Stimulated activated CD4-positive, alpha-beta T cell treated with anti-CD3 and anti-CD28 coated beads, Interleukin-2, amount 100 ng/mL, for 4 hours (primary cell): ENCODE measurements at places on chromosomes 3 and 15.

GRCh38 chr3:150746791-150747590 lies 16.0 kb downstream of the SIAH2 start:
- no peak for DNase-seq

- DNase-seq, result no peak
Observed at GRCh38 chr3:65551945-65552344, 486.8 kb downstream of the MAGI1 start.

DNA sequence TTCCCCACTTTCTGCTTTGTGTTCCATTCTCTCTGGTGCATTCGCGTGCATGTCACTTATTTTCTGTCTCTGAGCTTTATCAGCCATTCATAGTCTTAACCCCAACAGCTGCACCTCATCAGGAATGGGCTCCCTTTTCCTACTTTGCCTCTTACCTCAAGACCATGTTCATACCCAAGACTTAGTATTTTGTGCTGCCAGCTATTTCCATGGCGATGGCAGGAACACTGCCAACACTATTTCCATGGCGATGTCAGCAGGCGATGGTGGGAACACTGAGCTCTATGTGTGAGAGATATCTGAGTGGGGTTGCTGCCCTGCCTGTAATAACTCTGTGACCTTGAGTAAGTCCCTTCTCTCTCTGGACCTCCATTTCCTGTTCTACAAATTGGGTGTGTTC lies 5.5 kb downstream of the ZNF35 start:
- no peak for DNase-seq

DNA sequence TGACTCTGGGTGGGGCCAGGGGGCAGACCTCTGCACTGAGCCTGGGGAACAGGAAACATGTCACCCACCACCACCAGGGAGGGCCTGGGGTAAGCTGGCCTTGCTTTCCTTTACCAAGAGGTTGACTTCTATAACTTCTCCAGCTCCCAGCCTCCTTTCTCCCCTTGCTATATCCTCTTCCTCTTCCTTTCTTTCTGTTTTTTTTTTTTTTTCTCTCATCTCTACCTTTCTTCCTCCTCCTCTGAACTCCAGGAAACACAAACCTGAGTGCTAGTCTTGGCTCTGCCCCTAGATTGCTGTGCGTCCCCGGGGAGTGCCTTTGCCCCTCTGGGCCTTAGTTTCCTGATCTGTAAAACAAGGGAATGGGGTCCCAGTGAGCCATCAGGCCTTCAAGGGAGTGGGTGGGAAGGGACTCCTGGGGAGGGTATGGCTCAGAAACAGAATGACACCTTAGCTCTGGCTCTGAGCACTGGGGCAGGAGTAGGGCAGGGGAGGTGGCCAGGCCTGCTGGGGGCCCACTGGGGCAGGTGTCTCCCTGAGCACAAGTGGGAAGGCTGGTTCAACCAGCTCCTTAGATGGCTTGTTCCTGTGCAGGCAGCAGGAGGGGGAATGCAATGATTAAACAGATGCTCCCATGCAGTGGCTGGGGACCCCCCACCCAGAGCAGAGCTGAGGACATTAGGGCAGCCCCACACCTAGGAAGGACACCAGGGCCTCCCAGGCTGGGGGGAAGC lies 4.3 kb downstream of the SNX33 start:
- DNase-seq, result no peak

DNA sequence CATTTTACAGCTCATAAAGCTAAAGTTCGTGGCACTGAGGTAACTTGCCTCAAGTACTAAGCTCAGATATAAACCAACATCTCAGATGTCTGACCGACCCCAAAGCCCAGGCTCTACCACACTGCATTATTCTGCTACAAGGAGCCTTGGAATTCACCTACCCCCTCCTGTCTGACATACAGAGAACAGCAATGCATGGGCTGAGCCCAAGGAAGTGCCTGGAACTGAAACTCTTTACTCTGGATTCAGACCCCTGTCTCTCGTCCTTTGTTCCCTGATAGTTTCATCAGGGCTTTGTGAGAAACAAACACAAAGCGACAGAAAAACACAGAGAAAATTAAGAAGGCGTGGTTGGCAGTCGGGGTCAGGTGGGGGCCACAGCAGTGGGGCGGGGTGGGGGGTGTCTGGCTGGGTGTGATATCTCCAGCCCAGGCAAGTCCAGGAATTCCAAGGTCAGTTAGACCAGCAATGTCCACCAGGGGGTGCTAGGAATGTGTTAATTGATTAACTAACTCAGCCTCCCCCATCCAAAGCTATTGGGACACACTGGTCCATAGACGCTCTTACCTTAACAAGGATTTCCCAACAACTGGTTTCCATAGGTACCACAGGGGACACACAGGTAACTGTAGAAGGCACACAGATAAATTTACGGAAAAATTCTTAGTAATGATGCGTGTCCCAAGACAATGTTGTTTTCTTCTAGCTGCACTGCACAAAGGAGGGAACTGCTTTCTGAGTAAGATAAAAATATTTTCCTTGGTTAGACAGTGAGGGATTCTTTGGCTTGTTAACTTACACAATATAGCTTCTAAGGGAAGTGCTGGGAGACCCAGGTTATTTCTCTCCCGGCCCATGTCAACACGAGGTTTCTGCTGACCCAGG lies 18.8 kb upstream of the SSUH2 start:
- peak; percentile 10 for DNase-seq

DNA sequence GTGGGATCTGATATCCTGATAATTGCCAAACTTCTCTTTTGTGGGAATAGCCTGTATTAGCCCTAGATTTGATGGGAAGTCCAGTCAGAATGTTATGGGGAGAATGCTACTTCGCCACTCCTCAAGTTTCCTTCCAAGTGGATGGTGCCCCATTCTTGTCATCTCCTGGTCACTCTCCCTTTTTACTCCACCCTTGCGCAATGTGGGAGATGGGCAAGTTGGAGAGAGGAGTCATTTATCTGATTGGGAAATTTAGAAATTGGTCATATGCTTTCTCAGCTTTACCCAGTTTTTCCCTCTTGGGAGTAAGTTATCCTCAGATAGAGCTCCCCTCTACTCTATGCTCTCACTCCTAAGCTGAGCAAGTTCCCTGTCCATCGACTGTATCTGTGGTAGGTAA lies 14.4 kb downstream of the FANCD2OS start:
- no peak for DNase-seq

DNA sequence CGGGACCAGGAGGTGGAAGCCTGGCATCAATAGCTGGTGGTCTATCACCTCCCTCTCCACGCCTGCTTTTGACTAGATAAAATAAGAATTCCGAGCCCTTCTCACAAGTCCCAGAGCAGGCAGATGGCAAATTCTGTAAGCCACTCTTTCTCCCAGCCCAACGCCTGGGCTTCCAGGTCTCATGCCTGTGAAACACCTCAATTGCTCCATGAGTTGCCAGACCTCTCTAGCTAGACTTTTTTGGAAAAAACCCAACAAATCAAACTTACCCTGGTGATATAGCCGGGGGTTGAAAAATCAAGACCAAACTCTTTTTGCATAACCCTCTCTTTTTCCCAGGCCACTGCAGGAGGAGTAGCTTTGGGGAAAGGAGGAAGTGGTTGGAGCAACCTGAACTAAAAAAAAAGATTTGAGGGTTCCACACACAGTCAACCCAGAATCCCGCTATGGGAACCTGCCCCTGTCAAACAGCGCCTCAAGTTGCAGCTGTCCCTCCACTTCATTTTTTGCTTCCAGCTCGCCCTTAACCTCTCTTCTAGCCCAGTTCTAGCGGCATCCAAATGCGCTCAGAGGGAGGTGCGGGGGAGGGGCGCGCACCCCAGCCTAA lies 7.0 kb downstream of the BHLHE40 start:
- no peak for DNase-seq

DNA sequence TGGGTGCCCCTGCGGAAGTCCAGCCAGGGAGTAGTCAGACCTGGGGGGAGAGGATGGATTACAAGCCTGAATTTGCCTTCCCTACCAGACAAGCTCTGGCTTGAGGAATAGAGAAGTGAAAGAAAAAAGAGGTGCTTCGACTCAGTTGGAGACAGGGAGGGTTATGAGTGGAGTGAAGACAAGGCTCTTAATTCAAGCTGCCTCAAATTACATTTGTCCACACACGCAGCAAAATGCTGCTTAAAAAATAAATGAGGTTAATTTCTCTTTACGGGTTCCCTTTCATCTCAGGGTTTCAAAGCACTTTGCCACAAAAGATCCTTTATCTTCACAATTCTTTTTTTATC lies 49.0 kb upstream of the SLC4A7 start:
- no peak for DNase-seq

GRCh38 chr15:72233769-72234168 lies 2.8 kb upstream of the PKM start:
- DNase-seq, result no peak

DNA sequence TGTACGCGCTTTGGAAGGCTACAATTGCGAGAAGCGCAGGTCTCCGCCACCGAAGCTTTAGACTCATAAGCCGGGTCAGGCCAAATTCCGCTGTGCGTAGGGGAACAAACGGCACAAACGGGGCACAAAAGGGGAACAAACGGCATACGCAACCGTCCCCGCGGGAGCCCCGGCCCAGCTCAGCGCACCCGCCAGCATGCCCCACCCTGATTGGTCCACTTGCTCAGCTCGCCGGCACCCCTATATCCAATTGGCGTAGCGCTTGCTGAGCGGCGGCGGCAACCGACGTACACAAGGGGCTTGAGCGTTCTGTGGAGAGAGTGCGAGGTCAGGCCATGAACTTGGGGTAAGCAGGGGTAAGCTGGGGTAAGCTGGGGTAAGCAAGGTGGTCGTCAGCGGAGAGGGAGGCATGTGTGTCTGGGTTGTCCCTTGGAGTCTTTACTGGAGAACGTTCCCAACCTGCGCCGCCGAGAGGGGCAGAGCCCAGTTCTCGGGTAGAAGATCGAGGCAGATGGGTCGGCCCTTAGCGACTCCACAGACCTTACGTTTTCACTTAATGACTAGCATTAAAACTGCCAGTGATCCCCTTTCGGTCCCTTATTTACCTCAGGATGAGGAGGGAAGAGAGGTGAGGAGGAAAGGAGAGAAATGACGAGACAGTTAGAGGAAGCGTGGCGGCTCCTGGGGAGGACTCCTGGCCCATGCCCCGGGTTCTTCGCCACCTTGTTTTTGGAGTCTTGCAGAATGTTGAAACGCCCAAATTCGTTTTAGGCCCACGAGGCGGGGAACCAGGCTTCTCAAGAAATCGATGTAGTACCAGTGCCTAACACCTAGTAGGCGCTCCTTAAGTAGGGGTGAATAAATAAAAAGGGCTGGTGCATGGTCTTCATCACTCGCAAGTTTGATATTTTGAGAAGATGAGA lies at the start of gene CCDC66:
Gene CCDC66, plus strand, starts transcription at position 268 of the 923 bp plus-strand sequence. Its CDS starts 68 bp downstream, at position 336.
- DNase-seq, result peak; percentile 90

DNA sequence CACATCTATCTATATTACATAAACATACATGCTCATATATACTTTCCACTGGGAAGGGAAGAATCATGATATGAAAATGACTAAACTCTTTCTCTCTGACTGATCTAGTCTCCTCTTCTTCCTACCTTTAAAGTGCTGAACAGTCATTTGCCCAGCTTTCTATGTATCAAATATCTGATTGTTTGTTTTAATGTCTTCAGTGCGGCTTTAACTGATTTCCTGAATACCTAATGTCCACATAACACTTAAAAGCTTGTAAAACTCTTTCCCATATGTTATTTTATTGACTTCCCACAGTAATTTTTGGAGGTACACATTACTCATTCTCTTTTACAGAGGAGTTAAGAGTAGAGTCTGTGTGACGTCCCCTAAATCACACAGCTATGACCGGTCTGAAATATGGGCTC lies 28.2 kb downstream of the CPOX start:
- no peak for DNase-seq

- DNase-seq, result no peak
Observed at GRCh38 chr3:182979103-182979673, 1.1 kb downstream of the DCUN1D1 start.

DNA sequence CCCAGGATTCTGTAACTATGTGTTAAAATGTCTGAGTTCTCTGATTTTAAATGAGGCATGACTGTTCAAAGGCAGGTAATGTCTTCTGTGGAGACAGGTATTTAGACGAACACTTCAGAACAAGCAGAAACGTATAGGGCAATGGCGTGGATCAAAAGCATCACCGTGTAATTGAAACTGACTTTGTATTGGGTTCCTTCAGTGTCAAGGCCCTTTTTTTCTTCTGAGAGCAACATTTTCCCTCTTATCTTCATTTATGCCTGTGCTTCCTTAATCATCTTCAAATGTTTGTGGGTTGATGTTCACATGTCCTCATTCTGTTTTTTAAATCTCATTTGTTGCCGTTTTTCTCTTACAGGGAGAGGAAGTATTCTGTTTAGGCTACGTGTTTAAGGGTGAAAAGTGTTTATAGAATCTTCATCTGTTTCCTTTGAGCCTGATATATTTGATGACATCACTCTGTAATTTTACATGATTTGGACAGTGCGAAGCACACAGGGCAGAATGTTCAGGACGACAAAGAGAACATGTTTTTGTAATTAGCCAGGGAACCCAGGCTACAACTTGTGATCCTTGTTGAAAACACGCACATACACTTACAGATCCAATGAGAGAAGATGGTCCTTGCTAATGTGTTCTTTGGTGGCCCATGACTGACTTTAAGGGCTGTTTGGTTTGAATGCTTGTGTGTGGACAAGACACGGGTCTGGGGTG lies 196.0 kb downstream of the LRTM1 start:
- DNase-seq, result no peak

DNA sequence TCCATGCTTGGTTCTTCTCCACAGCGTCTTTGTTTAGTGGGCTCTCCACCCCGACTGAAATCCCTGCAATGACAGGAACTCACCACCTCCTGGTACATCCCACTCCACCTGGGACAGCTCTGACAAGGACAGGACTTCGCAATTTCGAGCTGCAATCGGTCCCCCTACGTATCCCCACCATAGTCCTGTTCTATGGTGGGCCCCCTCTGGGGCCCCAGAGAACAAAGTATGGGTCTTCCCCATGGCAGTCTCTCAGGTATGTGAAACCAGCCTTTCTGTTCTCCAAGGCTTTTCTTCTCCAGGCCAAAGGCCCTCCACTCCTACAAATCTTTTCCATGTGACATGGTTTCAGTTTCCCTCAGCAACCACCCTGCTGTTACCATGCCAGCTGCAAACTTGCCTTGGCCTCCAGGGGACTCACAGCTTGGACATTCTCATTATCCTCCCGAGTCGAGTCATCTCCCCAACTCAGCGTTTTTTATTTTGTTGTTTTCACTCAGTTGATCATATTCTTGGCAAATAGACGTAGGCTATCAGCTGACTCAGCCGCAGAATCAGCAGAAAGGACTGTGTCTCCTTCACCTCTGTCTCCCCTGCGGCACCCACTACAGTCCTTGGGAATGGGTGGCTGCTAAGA lies 233.3 kb downstream of the OPA1 start:
- no peak for DNase-seq

DNA sequence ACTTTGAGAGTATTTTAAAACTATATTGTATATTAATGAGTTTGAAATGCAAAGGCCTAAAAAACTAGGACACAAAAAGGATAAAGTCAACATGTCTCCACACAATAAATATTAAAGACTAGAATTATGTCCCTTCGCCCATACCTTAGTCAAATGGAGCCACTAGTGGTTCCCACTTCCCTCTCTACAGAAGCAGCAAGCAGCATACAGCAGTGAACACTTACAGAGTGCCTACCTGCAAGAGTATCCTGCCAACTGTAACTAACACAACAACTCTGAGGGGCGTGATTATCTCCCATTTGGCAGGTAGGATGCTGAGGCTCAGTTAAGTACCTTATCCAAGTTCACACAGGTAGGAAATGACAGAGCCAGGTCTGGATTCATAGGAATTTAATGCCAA lies 17.2 kb downstream of the DYNC1LI1 start:
- DNase-seq, result no peak
